ENCODE measurements at places on chromosomes 7 and 10.

GRCh38 chr10:5811387-5811821 is 1.8 kb downstream of the GDI2 start:
- DNase-seq = no peak

DNA sequence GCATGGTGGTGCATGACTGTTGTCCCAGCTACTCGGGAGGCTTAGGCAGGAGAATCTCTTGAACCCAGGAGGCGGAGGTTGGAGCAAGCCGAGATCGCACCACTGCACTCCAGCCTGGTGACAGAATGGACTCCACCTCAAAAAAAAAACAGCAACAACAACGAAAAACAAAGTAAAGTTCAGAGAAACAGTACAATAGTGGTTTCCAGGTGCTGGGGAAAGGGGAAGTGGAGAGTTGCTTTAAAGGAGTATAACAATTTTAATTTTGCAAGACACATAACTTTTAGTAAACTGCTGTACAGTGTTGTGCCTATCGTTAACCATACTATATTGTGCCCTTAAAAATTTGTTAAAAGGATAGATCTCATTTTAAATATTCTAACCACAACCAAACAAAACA is 662.7 kb upstream of the POT1 start:
- no peak for DNase-seq

- no peak for DNase-seq
Observed at GRCh38 chr7:154785898-154786297, 217.0 kb downstream of the PAXIP1 start.

- no peak for DNase-seq
Observed at GRCh38 chr7:69631131-69631530, 32.9 kb downstream of the AUTS2 start.

DNA sequence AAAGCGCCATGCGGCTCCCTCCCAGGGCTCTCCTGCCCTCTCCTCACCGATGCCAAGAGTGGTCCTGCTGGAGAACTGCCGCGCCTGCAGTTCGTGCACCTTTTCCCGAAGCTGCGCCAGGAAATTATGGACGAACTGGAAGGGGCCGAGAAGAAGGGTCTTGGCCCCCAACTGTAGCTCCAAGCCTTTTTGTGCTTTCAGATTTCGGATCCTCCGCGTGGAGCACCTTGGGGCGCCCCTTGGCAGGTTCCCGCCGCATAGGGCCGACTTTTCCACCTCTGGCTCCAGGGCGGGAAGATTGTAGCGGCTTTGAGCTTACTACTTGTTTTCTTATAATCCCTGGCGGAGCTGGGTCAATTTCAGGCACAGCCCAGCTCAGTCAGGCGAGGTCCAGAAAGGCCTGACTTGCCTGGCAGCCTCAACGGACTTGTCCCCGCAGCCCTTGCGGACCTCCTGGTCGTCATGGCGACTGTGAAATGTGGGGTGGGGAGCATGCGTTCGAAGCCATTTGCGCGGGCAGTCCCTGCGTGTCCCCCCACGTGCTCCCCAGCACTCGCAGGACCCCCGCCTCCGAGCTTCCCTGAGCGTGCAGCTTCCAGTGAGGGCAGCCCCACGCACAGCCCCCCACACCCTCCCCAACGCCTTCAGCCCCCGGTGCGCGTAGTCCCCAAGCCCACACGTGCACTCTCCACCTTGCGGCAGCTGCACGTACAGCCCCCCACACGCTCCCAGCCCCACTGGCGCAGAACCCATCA is 129.9 kb downstream of the KBTBD2 start:
- no peak for DNase-seq

GRCh38 chr10:67976292-67977245 is 92.1 kb downstream of the SIRT1 start:
- DNase-seq = no peak

GRCh38 chr7:38374507-38374906 is 101.1 kb upstream of the TARP start:
- DNase-seq = no peak
